ENCODE measurements at places on chromosomes 1 and 21.

- peak; percentile 84 for DNase-seq
These were observed 34.4 kb downstream of the COL18A1 start for GRCh38 chr21:45439161-45439872.

DNA sequence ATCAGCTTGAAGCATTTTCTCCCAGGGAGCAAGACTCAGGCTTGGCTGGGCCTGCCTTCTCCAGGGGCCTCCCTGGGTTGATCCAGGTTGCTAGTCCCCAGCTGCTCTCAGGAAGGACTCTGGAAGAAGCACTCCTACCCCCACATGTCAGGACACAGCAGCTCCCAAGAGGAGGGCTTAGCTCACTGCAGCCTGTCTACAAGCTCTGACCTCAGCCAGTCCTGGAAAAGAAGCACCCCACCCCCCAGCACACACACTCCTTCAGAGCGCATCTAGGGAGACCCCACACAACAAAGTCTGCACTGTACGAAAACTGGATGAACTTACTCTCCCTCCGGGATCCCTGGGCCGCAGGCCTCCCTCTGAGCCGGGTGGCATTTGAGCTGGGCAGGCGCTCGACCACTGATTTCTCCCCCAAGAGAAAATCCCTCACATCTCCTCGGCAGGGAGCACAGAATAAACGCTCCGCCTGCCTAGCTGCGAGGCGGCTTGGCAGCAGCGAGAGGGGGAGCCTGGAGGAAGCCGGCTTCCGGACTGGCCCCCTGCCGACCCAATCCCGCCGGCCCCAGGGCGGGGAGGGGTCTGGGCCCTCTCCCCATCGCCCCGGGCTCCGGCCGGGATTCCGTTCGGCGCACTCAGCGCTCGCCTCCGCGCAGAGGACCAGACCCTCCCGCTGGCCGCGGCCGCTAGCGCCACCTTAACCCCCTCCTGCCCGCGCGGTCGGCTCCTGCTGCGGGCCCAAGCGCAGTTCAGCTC lies at the start of gene KCNA2:
TSS of gene KCNA2 (minus strand) at position 458 of the 756 bp plus-strand sequence. CDS start 1,576 bp downstream, outside the sequence.
- DNase-seq = no peak

- DNase-seq = no peak
These were observed 251.4 kb downstream of the FMN2 start for GRCh38 chr1:240343045-240343444.

- no peak for DNase-seq
These were observed 15.7 kb downstream of the GPR157 start for GRCh38 chr1:9112961-9113880.

- no peak for DNase-seq
These were observed 83.4 kb upstream of the KCNE2 start for GRCh38 chr21:34280389-34280795.

Measured in memory B cell (primary cell).